Left lung (tissue), 14 donors: ENCODE measurements at places on chromosomes 1 and 21. TPM values are rescaled to one million over a fixed set of nuclear protein-coding genes. Genes with fewer than 3 reads are reported as not detected.

DNA sequence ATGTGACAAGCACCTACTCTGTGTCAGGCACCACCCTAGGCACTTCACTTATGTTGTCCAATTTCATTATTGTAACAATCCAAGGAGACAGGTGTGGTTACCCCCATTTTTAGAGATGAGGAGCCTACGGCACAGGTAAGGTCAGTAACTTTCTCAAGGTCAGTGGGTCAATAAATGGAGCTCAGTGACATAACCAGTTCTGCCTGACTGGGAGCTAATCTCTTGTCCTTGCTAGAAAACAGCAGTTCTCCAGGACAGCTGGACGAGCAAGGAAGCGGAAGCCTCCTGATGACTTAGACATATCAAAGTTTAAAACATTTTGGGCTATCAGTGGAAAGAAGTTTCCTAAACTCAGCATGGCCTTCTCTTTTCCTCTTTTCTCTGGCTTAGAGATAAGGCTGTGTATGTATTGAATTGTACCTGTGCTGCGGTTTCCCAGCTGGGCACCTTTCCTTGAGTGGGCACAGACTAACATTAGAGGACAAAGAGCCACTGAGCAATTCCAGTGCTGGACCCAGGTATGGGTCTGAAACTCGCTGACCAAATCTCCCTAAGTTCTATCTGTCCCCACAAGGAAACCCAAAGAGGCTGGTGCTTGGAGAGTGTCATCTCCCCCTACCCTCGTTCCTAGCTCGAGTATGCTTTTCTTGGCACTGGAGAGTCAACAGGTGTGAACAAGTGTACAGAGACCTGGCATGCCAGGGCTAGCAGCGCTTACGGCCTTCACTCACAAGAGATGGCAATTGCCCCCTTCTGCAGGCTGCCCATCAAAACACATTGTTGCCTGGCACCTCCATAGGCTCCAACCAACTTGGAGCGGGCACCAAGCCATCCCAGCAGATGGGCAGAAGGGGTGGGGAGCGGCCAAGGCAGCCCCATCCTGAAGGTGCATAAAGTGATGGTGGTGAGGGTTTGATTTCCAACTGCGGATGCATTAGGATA, 456.1 kb upstream of the PROX1 start:
- DNase-seq: no peak

TMEM82 gene
- polyA plus RNA-seq: 0.15 TPM

GRCh38 chr1:41629571-41629970, 145.1 kb upstream of the EDN2 start:
- DNase-seq: no peak

PTCH2 gene
- polyA plus RNA-seq: 6.7 TPM

DNA sequence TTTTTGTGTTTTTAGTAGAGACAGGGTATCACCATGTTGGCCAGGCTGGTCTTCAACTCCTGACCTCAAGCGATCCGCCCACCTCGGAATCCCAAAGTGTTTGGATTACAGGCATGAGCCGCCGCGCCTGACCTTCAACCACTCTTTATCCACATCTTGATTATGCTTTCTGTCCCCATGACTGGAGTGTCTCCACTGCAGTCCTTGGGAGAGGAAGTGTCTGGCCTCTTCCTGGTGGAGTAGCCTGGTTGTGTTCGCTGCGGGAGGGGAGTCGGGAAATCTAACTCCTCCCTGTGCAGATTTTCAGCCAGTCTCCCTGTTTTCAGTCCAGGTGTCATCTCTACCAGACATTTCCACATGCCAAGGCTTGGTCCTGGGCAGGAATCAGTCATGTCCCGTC, 9.7 kb downstream of the KISS1 start:
- no peak for DNase-seq

- DNase-seq: no peak
Measured at GRCh38 chr1:54287176-54287650, 87.2 kb downstream of the MRPL37 start.

TNFRSF8 gene
- 0.24 TPM for polyA plus RNA-seq

SPATA45 gene
- polyA plus RNA-seq: 0.56 TPM

DNA sequence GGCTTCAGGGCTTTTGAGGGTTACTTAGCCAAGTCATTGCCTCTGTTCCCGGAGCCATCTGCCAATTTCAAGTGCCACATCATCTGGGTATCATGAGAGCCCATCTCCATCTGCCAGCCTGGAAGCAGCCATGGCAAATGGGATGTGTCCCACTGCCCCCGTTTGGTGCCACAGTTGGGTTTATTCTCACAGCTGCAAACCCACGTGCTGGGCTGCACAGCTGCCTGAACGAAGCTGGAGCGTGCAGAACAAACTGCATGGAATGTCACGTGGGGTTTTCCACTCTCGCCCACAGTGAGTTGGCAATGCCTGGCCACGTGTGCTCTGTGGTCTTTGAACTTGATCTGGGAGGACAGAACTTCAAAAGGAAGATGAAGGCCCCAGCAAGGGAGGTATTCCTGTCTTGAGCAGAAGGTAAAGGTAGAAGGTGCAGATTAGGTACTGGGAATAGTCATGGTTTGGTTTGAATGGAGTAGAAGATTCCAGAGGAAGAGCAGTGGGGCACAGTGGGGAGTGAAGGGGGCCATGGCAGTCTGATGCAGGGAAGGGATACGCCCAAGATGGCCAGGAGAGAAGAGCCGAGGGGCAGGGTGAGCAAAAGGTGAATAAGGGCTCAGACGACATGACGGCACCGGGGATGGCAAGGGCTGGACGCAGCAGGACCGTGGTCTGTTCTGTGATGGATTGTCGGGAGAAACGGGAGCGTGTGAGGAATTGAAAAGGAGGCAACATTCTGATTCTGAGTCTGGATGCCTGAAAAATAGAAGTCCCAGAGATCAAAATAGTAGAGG, 222.0 kb downstream of the KAZN start:
- no peak for DNase-seq

TM2D1 gene
- polyA plus RNA-seq: 75.3 TPM

SIM2 gene
- polyA plus RNA-seq: 1.4 TPM

- DNase-seq: no peak
Measured at GRCh38 chr1:221793439-221794078, 51.7 kb upstream of the DUSP10 start.

DNA sequence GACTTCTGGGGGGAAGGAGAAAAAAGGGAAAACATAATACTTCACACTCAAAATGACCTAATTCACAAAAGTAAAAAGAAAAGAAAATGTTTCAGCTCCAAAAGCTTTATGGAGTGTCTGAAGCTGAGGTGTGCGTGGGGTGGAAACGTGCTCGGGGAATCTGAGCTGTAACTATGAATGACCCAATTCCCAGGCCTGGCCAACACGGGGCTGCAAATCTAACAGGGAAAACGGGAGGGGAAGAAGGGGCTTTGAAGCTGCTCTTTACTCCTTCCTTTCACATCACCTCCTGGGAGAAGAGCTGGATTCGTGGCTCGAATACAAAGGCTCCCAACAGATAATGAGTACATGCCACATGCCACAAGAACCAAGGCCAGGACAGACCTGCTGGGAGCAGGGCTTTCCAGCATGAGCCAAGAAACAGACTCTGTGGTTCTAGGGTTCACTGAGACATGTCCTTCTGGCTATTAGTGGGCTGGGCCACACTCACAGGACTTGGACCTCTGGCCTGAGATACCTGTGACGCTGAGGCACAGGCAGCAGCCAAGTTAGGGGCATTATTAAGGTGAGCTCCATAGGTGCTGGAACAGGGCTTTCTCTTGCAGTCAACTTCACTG, 51.5 kb downstream of the SLC66A1 start:
- no peak for DNase-seq

HES5 gene
- 0.74 TPM for polyA plus RNA-seq

DNA sequence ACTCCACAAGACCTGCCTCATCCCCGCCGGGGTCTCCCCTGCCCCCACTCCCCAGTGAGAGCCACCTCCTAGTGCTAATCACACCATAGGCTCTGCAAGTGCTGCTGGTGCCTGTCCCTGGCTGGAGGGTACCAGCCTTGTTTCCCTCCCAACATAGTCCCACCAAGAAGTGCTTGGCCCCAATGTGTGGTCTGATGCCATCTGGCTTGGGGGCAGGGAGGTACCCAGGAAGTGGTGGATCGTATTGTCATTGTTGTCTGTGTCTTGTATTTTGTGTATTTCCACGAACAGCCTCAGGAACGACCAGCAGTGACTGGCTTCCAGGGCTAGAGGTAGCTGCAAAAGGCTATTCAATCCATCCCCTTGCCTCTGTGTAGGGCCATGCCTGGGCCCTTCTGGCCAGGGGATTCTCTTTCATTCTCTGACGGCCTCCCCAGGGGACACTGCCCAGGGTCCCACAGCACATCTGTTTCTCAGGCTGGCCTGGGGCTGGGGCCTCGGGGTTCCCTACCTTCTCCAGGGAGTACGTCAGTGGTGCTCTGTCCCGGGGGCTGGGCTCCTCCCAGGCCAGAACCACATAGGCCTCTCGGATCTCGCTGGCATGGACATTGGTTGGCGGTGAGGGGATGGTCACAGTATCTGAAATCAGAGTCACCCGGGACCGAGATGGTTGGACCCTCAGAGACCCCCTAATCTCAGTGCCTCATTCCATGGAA, 22.8 kb downstream of the MYOM3 start:
- no peak for DNase-seq

- DNase-seq: no peak
Measured at GRCh38 chr21:33089395-33090119, 19.6 kb downstream of the OLIG1 start.

ALPL gene
- 1.0 TPM for polyA plus RNA-seq

GRCh38 chr1:4587721-4588120, 66.7 kb upstream of the AJAP1 start:
- no peak for DNase-seq

DNA sequence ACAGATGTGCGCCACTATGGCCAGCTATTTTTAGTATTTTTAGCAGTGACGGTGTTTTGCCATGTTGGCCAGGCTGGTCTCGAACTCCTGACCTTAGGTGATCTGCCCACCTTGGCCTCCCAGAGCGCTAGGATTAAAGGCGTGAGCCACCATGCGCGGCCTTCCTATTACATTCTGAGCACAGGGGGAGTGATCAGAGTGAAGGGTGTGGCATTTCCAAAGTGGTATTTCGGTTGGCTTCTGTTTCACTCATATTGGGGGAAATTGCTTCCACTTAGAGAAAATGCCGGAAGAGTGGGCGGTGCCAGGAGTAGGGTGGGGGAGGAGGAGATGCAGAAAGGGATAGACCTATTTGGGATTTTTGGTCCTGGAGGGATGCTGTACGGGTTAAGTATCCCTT, 4.3 kb downstream of the PIK3CD start:
- DNase-seq: no peak

DNA sequence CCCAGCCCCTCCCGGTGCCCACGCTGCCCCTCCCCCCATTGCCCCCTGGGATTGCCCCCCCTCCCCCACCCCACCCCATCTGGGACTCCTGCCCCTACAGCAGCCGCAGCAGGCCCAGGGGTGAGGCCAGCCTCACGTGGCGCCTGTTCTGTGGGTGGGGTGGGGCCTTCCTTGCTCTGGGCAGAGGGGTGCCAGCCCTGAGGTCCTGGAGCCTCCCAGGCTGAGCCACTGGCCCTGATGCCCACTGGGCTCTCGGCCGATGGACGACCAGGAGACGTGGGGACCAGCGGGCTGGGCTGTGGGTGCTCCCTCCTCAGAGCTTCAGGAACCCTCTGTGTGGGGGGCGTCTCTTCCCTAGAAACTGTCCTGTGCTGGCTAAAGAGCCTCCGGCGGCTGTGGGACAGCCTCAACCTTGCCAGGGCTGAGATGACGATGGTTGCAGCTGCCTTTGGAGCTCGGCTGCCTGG, 5.8 kb upstream of the C1orf159 start:
- DNase-seq: no peak

TUFT1 gene
- polyA plus RNA-seq: 7.9 TPM

PEAR1 gene
- polyA plus RNA-seq: 30.1 TPM

LCE2B gene
- not detected for polyA plus RNA-seq

DNA sequence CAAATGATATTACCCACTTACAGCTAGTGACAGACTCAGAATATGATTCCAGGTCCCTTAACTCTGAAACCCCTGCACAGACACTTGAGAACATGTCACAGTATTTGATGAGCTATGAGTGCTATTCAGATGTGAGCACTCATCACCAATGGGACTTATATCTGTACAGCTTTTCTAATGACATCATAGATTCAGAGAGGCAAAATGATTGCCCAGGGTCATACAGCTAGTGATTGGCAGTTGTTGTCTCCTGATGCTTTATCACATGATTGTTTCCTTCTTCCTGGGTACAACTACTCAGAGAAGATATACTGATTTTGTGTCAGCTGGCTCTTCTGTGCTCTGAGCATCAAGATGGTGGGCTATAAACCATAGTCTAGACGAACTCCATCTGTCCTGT, 428.0 kb upstream of the BEND5 start:
- DNase-seq: no peak

TMPRSS15 gene
- not detected for polyA plus RNA-seq

GBP4 gene
- polyA plus RNA-seq: 12.9 TPM

GRCh38 chr1:112371775-112372174, 24.2 kb upstream of the CTTNBP2NL start:
- no peak for DNase-seq

B3GALT5 gene
- polyA plus RNA-seq: 1.0 TPM

SLC45A1 gene
- 0.99 TPM for polyA plus RNA-seq

- peak; percentile 87 for DNase-seq
Measured at GRCh38 chr1:31669786-31670592, 25.3 kb upstream of the PEF1 start.

DNA sequence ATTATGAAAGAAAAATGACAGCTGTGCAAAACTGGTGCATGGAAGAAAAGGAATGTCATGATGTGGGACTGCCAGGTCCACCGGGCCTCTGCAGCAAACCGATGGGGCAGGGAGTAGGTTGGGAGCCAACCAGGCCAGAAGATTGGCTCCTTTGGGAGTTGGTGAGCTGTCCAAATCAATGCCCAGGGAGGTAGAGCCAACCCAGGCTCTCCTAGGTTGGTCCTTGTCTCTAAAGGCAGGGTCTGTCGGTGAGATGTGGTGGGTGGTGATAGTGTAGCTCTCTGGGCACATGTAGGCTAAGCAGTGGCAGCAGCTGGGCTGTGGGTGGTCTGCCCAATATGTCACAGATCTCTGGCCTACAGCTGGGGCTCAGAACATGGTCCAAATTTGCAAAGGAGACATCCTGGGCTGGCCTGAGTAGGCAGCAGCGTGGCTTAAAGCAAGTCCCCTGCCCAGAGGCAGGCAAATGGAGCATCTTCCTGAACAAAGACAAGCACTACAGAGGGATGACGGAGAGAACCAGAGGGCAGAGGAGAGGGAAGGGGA, 61.2 kb upstream of the PRDX6 start:
- DNase-seq: no peak

LCE1E gene
- polyA plus RNA-seq: not detected

YIPF1 gene
- 26.2 TPM for polyA plus RNA-seq

SPRR1A gene
- not detected for polyA plus RNA-seq

DNA sequence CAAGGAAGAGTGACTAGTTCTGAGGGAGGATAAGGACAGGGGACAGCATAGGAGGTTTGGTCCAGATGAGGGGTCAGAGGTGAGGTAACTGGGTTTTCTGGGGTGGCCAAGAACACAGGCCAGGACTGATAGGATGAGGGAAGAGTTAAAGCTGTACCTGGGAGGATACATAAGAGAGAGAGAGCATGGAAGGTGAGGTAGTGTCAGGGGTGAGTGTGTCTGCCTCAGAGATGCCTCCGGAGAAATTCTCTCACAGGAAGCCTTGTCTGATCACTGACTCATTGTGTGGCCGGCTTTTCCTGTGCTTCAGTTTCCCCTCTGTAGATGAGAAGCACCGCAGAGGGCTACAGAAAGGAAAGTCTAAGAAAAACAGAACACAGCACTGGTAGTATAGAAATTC, 40.2 kb downstream of the FASLG start:
- DNase-seq: no peak

- DNase-seq: no peak
Measured at GRCh38 chr1:85867189-85867588, 159.0 kb upstream of the ZNHIT6 start.
